ENCODE measurements at places on chromosomes 7 and 10.

DNA sequence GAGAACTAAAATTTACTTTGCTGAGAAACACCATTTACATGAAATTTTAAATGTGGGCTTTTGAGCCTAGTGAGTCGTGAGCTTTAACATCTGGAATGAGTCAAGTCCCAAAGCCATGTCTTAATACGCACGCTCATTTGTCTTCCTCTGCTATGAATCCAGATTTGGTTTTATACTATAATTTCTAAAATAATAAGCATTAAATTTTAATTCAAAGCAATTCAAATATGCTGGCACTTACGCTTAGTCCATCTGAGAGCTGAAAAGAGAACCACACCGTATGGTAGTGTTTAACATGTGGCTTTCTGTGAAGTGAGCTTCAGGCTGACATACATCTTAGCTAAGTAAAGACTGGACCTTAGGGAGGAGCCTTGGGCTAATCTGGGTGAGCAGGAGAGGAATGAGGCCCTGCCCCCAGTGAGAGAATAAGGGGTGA is 52.2 kb downstream of the CUBN start:
- DNase-seq: no peak

DNA sequence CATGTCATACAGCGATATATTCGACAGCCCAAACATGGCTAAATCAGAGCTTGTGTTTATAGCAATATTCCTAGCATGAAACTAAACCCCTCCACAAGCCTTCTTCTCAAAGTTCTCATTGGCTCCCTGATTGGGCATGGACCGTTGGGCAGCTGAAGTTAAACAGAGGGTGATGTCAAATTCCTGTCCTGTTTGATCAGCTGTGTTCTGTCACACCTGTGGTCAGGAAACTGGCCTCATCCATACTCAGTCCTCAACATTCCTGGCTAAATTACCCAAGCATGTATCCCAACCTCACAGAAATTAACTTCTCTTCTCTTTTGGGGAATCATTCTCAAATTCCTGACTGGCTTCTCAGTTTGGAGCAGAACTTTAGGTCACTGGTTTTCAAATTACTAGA is 107.9 kb downstream of the ODAD2 start:
- DNase-seq: no peak

GRCh38 chr10:132309471-132309865 is 1.7 kb upstream of the STK32C start:
- DNase-seq: no peak

GRCh38 chr7:148014001-148014400 is 576.6 kb upstream of the C7orf33 start:
- no peak for DNase-seq

DNA sequence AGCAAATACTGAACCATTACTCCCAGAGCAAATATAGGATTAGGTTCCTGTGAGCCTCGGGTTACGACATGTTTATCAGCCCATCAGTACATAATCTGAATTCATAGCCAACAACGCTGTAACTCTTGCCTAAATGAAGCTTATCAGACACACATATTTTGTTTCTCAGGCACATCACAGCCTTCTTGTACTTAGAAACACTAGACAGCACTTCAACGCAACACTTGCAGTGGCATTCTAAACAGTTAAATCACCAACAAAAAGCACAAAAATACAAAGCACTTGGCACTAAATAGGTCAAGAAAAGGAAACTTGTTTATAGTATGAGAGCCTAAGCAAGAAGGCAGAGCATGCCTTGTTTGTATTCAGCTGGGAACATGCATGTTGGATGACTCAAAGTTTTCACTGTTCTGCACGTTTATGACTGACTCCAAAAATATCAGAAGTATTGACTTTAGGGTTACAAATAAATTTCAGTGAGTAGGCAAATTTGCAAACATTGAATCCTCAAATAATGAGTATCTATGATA is 75.0 kb downstream of the VPS50 start:
- no peak for DNase-seq

DNA sequence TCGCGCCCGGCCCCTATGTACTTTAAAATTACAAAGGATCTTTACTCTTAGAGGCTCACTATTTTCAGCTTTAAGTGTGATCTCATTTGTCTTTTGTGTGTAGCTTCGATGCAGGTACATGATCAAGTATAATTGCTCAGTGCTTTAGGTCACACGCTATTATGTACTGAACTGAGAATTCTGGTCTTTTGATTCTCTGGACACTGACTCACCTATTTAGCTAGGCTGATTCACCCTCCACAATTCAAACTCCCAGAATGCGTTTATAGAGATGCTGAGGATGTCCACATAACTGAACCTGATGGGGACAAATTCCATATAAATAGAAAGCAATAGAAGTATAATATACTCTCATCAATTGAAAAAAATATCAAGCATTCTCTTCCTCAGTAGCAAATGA is 57.8 kb downstream of the PRKCQ start:
- no peak for DNase-seq

DNA sequence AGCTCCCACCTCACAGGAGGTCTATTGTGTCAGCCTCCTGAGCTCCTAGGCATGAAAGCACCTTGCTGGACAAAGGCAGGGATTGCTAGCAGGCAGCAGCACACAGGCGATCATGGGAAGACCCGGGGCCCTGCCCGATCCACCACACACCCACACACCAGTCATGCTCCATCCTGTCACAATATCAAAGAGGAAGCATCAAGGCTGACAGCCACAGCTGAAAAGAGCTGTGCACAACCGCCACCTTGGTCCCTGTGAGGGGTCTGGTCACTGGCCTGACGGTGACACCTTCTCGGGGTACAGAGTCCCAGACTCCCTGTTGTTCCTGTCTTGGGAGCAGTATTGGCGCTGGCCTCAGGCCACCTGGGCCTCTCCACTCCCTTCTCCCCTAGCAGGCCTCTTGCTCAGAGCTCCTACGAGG is 89.7 kb upstream of the RET start:
- no peak for DNase-seq

GRCh38 chr10:47286116-47286505 is 13.9 kb upstream of the GDF10 start:
- no peak for DNase-seq

- DNase-seq: no peak
Measured at GRCh38 chr7:101582971-101583370, 46.1 kb downstream of the MYL10 start.

DNA sequence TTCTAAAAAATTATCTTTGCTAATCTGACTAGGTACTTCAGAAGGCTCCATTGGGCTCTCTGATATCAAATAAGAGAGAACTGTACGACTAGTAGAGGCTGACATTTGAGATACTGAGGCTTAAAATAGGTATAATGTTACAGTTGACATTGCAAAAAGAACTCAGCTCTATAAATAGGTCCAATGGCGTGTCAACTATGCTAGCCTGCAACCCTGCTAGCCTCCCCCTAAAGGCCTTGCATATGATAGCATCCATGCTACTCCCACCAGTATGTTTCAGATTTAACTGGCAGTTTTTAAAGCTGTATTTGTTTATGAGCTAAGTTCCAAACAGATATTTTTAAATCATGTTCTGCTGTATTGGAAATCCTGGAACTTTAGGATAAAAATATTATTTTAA is at the start of gene PPP1R3A:
PPP1R3A (minus strand) TSS at position 64 of the 400 bp plus-strand sequence; CDS start at position 51, 13 bp downstream.
- no peak for DNase-seq

DNA sequence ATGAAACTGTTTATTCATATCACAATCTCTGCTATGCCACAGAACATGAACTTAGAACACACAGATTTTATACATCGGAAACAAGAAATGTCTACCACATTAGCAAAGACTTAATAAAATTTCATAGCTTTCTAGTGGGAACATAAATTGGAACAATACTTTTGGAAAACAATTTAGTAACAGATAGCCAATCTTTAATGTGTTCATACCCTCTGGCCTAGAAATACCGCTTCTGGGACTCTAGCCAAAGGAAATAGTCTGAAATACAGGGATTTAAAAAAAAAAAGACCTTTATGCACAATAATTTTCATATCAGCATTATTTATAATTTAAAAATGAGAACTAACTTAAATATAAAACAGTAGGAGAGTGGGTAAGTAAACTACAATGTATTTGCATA is 168.5 kb downstream of the PLXNA4 start:
- no peak for DNase-seq

GRCh38 chr10:43273543-43273942 is 6.7 kb upstream of the RASGEF1A start:
- DNase-seq: no peak

- DNase-seq: no peak
Measured at GRCh38 chr7:40646717-40647116, 511.9 kb downstream of the SUGCT start.

DNA sequence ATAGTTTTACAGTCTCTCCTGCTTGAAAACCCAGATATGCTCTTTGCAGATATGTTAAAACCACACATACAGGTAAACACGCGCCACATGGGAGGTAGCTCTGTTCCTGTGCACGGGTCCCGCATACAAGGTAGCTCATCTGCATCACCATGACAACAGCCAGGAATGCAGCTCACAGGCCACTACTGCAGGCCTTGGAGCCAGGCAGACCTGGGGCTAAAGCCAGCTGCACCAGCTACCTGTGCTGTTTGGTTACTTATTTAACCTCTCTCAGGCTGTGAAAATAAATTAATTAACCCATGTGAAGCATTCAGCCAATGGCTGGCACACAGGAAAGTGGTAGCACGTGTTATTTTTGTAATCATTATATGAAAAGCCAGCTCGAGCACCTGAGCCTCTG is 428.3 kb downstream of the TNS3 start:
- DNase-seq: no peak

DNA sequence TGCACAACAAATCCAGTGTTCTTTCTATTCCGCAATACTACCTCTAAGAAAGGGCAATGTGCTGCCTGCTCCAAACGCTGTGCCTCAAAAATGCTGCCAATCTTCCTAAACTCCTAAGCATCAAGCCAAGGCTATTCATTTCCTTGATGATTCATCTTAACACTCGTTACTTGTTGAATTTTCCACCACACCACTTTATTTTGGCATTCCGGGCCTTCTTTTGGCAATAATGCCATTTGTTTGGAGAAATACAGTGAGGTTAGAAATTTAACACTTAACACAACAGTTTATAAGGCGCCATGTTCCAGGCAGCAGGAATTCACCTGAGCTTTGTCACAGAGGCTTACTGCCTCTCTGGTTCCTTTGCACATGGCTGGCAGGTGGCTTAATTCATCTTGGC is 82.6 kb upstream of the ABCB5 start:
- DNase-seq: no peak

- no peak for DNase-seq
Measured at GRCh38 chr7:1917221-1918062, 247.4 kb downstream of the ELFN1 start.

GRCh38 chr7:74656441-74656836 is 1.1 kb upstream of the GTF2I start:
- DNase-seq: peak; percentile 66

DNA sequence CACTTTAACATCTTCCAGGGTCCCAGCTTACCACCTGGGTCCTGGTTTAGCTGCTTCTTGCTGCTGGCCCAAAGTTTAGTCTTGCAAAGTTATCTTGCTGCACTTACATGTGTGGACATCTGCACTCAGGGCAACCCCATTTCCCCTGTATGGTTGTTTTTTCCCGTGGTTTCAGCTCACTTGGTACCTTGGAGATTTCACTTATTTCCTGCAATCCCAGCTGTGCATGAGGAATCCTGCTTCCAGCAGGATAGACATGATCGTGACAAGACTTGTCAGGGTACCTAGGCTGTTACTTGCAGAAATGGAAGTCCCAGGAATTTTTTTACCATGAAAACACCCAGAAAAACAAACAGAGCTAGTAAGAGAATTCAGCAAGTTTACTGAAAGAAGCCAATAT is 95.9 kb upstream of the LEP start:
- no peak for DNase-seq

GRCh38 chr7:144027070-144027469 is 21.7 kb upstream of the OR2A5 start:
- DNase-seq: no peak

DNA sequence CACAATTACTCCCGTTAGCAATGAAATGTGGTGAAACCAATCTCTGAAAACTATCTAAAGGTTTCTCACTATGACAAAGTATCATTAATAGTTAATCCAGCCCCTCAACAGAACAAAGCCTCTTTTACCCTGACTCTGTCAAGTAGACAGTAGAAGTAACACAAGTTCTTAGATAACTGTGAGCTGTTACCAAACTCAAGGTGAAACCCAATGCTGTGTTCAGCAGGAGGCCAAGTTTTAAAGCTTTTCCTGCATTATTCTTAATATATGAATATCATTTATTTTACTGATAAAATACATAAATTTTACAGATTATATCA is 109.1 kb downstream of the SRPK2 start:
- DNase-seq: no peak

GRCh38 chr10:117549100-117549585 is 6.6 kb downstream of the EMX2 start:
- DNase-seq: no peak

DNA sequence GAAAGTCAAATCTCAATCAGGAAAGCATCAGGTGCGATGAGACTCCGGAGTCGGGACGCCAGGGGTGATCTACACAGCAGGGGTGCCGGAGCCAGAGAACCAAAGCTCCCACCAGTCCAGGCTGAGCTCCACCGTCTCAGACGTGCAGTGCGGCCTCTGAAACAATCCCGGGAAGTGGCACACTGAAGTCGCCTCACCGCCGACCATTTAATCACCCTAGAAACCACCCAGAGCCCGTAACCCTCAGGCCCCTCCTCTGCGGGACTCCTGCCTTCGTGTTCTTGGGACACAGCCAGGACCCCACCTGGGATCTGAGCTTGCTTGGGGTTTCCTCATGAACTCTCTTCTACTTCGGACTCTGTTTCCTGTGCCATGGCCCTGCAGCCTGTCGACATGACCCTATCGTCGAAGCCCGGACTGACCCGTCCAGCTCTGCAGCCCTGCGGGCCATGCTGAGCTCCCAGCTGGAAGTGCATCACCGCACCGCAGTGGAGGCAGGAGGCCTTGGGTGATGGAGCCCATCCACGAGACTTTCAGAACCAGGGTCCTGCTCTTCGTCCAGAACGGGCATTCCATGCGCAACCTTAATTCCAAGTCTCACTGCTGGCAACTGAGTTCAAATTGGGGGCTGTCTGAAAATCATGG is 266.4 kb downstream of the PTPRN2 start:
- DNase-seq: no peak

DNA sequence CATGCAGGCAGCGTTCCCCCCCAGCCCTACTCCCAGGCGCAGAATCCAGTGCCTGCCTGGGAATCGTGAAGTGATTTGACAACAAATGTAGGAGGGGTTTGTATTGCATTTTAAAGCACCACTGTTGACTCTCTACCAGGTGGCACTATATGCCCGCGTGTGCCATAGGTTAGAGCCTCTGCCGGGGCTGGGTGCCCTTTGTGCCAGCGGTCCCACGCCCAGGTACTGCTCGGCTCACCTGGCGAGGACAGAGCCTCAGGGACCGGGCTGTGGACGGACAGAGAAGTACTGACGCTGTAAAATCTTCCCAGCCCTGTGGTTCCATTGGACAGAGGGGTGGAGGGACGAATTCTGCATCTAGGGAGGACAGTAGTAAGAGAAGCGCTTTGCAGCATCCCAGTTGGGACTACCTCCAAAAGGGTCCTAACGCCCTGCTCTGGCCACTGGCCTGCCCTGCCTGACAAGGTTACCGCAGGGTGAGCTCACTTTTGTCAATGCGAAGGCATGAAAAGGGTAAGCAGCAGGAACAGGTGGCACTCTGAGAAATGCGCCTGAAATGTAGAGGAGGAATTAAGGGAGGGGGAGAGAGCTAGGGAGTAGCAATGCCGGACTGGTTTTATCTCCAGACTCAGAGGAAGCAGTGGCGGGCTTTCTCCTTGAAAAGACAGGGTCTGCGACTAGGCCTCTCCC is 788 bp upstream of the CACNA2D1 start:
- no peak for DNase-seq
